ENCODE measurements at places on chromosomes 5 and 9.
A peak's percentile ranks its signal among the peaks of the same experiment; 100 is the strongest.

- peak; percentile 61 for DNase-seq
Measured at GRCh38 chr9:69028754-69029153, 6.8 kb upstream of the FXN start.

DNA sequence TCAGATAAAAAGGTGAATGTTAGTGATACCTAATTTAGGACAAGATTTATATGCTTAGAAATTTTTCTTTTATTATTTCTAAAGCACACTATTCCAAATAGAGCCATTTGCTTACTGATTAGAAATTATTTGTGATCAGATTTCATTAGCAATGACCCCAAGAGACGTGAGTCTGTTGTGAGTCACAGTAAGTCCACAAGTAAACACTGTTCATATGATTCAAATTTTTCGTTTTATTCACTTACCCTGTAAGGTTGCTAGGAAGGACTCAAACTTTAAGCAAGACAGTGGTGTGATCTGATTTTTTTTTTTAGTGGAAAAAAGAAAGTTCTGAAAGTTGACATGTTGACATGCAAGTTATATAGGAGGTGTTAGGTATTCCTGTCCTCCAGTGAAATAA is 1.2 kb downstream of the CARD6 start:
- no peak for DNase-seq

GRCh38 chr5:149729150-149729549 is 960 bp upstream of the PPARGC1B start:
- no peak for DNase-seq

GRCh38 chr9:100352201-100352726 is 478 bp downstream of the TEX10 start:
- no peak for DNase-seq

DNA sequence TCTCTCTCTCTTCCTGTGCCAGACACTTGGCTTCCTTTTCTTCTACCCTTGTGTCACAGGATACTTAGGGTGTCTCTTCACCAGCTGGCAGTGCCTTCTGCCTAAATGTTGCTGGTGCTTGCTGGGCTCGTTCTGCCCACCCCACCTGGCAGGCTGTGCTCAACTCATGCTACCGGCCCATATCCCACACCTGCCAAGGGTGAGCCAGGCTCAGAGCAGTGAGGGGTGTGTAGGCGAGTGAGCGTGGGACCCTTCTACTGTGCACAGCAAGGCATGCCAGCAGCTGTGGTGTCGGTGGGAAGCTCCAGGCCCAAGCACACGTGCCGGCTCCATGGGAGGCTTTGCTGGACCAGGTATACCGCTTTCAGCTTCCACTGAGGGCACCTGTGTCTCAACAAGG is 1626.7 kb upstream of the ACO1 start:
- no peak for DNase-seq

GRCh38 chr9:99072040-99072394 is 32.9 kb upstream of the TGFBR1 start:
- no peak for DNase-seq

GRCh38 chr9:137236238-137236935 is 4.7 kb upstream of the TUBB4B start:
- peak; percentile 88 for DNase-seq

GRCh38 chr5:114325541-114325940 is 36.3 kb upstream of the KCNN2 start:
- DNase-seq = no peak

GRCh38 chr9:109107402-109108240 is 12.1 kb downstream of the TMEM245 start:
- DNase-seq = no peak

- DNase-seq = no peak
Measured at GRCh38 chr5:103333376-103333775, 74.8 kb downstream of the MACIR start.
